ENCODE measurements at places on chromosomes 5 and 9.

DNA sequence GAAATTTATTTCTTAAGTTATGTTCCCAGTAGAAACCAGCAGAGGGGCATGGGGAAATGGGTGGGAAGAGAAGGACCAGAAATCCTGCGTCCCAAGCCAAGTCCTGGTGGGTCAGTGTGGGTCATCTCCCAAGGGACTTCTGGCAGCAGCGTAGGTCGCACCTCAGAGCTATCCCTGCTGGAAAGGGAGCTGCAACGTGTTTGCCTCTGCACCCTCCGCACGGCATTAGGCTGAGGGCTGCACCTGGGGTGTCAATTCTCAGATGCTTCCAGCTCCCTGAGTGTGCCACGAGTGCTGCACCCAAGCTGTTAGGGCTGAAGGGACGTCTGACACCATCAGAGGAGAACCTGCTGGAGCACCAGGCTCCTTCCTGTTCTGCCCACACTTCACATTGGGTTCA, 182.8 kb downstream of the CACNA1B start:
- DNase-seq = no peak

DNA sequence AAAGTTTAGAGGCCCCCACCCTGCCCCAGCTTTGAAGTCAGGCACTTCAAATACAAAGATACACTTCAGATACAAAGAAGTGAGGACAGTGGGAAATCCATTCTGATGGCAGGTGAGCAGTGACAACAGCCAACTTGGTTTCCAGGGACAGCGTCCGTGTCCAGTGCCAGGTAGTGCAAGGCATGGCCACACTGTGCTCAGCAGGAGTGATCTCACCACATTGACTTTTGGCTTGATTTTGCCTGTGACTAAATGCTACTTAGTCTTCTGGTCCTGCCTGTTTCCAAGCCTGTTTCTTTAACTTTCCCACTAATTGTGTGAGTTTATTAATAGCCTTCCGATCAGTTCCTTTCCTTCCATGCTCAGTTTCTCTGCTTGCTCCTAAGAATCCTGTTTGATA, 72.6 kb upstream of the PALM2AKAP2 start:
- DNase-seq = no peak

- no peak for DNase-seq
Observed at GRCh38 chr5:157596487-157596886, 20.9 kb upstream of the ADAM19 start.

- DNase-seq = no peak
Observed at GRCh38 chr9:4145482-4145881, 154.4 kb downstream of the GLIS3 start.

DNA sequence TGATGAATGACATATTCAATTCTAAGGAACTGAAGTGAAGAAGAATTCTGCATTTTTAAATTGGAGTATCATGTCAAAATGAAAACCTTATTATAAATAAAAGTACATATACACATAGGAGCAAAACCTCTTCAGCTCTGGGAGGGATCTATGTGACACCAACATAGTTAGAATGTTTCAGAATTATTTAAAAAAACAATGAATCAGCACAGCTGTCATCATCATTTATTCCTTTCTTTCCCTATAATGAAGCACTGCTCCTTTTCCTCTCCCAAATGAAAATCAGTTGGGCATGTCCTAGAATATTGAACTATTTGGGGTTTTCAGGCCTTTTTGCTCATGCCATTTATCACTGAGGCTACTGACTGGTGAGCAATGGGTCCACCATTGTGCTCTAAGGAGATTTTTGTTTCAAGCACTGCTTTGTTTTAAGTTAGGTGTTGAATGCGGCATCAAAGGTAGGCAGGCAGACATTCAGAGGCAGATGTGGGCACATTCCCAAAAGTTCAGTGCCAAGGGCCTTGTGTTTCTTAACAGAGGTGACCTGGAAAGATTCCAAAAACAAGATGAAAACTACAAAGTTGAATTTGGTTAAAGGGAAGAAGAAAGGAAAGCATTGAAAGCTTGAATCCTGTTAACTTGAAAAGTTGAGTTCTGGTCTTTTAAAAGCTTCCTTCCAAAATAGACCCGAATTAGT, 126.4 kb upstream of the ADAMTSL1 start:
- DNase-seq = no peak

DNA sequence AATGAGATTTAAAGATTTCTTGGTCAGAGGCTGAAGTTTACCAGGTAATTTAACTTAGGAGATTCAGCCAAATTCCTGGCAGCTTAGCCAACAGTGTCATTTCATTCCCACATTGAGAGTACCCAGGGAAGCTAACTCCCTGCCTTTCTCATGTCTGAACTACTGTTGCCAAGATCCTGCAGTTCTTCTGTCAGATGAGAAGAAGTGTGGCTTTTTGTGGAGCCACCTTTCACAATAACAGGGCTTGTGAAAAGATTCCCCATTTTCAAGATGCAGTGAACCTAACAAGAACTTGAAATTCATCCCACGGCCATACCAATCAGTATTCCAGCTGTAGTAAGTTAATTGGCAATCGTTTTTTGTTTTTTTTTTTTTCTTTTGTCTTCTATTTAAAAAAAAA, 176.4 kb downstream of the XRCC4 start:
- DNase-seq = no peak

DNA sequence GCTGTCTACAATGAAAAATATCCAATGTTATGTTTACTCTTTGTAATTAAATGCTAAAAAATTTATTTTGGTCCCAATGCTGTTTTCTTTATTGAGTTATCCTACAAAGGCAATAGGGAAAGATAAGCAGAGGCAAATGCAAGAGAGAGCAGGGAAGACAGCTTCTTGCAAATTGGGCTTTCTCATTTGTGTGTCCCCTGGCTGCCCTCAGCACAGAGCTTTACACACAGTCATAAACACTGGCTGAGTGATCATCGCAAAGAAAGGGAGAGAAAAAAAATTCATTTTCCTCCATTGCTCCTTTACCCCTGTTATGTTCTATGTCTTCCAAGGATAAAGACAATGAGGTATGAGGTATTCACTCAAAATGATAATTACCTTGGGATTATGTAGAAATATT, 2.3 kb upstream of the TSSK1B start:
- DNase-seq = no peak

DNA sequence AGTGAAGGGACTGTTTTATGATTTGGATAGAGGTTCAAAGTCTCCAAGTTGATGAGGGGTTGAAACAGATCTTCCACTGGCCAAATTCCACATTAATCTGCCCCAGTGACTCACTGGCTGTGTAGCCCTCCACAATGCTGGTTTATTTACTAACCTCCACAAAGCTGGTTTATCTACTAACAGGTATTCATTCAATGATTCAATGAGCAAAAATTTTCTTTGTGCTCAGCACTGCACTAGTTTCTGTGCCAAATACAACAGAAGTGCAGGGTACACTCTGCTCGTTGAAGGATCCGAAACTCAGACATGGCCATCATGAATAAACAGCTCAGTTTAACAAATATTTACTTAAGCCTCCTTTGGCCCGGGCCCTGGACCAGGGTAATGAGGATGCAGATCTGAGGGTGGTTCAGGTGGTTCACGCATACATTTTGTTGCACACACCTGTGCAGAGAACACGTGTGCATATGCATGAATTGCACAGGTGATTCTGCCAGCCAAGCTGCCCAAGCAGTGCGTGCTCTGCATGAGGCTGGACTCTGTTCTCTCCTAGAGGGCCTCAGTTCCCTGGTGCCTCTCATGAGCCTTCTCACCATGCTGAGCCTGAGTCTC, 71.0 kb downstream of the SH3PXD2B start:
- no peak for DNase-seq

GRCh38 chr5:150413176-150413901, 629 bp upstream of the CD74 start:
- DNase-seq = no peak

- DNase-seq = no peak
Observed at GRCh38 chr9:127530206-127530941, 79.1 kb downstream of the LRSAM1 start.

DNA sequence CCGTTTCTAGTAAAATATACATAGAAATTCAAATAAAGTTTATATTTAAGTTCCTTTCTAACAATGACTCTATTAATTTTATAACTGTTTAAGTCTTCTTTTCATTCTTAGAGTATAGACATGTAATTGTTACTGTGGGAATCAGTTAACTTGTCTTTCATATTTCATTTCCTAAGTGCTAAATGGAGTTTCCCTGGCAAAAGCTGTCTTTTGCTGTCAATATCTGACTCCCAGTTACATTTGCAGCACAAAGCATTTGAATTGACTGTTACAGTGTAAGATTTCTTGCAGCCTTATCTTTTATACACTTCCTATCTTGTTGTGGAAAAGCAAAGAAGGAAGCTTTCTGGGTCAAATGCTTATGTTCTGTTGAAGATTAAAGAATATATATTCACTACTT, 1026.3 kb downstream of the CDH9 start:
- no peak for DNase-seq

DNA sequence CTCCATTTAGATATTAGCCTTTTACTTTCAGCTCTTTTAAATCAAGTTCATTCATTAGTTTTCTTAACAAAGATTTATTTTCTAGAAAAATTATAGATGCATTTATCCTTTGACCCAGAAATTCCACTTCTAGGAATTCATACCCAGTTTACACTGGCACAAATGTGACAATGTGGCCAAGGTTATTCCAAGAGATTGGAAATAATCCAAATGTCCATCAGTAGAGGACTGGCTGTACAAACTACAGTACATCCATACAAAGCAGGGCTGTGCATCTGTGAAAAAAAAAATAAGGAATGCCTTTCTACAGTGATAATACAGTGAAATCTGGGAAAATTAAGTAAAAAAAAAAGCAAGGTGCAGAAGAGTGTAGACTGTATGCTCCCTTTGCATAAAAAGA, 149.2 kb downstream of the GABBR2 start:
- DNase-seq = no peak

DNA sequence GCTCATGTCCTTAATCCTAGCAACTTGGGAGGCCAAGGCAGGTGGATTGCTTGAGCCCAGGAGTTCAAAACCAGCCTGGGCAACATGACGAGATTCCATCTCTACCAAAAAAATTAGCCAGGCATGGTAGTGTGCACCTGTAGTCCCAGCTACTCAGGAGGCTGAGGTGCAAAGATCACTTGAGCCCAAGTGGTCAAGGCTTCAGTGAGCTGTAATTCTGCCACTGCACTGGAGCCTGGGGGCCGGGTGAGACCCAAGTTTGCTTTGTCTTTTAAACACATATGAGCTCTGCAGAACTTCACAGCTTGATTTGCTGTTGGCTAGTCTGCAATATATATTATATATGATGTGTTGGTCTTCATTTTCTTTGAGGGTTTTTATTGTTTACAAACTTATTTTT, 89.8 kb downstream of the UBE2R2 start:
- DNase-seq = no peak

- no peak for DNase-seq
Observed at GRCh38 chr9:133758228-133758627, 20.1 kb upstream of the SARDH start.

DNA sequence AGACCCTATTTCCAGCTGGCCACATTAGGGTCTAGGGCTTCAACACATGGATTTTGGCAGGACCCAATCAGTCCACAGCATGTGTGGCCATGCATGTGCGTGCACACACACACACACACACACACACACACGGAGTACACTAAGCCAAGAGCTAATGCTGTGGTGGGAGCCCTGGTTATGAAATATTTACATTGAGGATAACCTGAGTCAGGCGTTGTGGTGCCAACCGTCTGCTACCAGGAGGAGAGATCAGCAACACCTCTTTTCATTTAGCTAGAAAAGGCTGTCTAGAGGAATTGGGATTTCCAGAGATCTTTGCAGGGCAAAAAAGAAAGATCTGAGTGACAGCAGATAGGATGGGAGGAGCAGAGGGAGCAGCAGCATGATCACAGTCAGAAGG, 141.5 kb downstream of the TRPM3 start:
- no peak for DNase-seq

DNA sequence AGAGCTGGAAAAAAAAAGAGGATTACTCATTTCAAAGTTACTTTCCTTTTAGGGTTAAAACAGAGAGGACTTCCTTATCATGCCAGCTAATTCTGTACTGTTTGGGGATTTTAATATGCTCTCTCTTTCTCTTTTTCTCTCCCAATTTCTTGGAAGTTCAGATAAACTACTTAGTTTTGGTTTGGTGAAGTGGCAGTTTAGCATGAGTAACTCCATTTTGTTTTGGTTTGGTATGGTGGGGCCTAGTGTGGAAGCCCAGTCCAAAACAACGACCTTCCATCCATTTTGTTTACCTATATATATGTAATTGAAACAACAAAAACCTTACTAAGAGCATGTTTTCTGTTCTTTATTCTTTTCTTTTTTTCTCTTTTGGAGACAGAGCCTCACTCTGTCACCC, 3.7 kb upstream of the BSPRY start:
- DNase-seq = no peak

- DNase-seq = no peak
Observed at GRCh38 chr5:142104491-142104890, 4.1 kb upstream of the NDFIP1 start.

Data from activated naive CD4-positive, alpha-beta T cell (primary cell).